SK-N-SH (cell line): ENCODE measurements at places on chromosomes 16 and 17. TPM values are rescaled to one million over a fixed set of nuclear protein-coding genes. Genes with fewer than 3 reads are reported as not detected.

GRCh38 chr17:81030741-81031565 is 4.0 kb upstream of the BAIAP2 start:
- H3K27me3 ChIP-seq, result peaks cover 10% of the 10 kb centered on the region
- H3K36me3 ChIP-seq, result peaks cover 10% of the 10 kb centered on the region; the same call in 1 of the 2 replicates
- no peak for DNase-seq
- H3K4me3 ChIP-seq, result no peak overlapping the region
- no peaks in the 10 kb centered on the region for H3K4me1 ChIP-seq

GRCh38 chr16:4987250-4987579 is 29.1 kb downstream of the SEC14L5 start:
- no peaks in the 10 kb centered on the region for H3K36me3 ChIP-seq
- H3K4me3 ChIP-seq, result no peak overlapping the region
- no peak overlapping the region for H3K27ac ChIP-seq

DNA sequence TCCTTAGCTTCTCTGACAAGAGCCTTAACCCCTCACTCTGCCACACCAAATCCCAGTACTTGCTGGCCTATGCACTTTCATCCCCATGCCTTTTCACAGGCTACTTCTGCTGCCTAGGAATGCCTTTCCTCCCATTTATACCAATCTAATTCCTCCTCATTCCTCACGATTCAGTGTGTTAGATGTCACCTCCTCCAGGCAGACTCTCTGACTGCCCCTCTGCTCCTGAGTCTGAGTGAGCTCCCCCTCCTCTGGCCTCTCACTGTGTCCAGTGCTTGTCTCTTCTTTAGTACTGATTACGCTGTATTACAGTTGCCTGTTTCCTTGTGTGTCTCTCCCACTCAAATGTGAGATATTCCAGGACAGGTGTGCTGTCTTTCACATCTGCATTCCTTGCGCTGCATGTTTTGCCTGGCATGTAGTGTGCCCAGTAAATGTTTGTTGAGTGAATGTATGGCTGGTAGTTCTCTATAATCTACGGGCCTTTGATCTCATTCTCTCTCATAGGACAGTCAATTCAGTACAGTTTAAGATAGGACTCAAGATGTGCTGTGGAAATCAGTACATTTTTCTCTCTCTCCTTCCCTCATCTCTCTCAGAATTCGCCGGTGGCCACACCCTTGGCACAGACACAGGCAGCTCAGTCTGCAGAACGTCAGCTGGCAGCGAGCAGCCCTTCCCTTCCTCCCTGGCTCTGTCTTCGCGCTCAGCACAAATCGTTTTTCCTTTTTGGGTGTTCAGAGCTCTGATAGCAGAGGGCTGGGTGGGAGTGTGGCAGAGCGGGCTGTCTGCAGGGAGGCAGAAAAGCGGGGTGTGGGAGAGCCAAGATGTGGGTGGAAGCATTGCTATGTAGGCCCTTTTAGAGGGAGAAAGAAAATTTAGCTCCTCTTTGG is 18.5 kb downstream of the ARL4D start:
- H3K4me1 ChIP-seq, result peaks cover 11% of the 10 kb centered on the region; the same call in 1 of the 2 replicates
- H3K27ac ChIP-seq, result peak overlapping the region; percentile 64

HSDL1 gene
- 14.5 and 19.3 TPM in 2 replicates for polyA plus RNA-seq

DNA sequence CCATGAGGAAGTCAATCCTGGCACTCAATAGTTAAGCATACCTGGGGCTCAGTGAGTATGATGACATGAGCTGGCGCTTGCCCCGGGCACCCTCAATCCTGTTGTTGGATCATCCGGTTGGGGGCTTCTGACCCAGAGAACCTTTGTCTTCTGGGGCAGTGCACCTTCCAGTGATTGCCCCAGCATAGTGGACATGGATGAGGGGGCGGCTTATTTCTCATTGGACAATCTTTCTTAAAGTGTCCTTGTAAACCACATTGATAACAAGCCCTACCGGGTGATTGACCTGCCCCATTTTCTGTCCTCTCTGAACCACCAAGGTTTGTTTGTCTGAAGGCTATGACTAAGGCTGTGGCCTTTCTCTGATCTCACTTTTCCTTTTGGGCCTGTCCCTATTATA is 18.2 kb downstream of the IGSF6 start:
- peaks cover 14% of the 10 kb centered on the region; the same call in 1 of the 2 replicates for H3K4me1 ChIP-seq
- peaks cover 6% of the 10 kb centered on the region; the same call in 1 of the 2 replicates for H3K36me3 ChIP-seq
- H3K4me3 ChIP-seq, result no peak overlapping the region
- H3K27me3 ChIP-seq, result no peaks in the 10 kb centered on the region

DNA sequence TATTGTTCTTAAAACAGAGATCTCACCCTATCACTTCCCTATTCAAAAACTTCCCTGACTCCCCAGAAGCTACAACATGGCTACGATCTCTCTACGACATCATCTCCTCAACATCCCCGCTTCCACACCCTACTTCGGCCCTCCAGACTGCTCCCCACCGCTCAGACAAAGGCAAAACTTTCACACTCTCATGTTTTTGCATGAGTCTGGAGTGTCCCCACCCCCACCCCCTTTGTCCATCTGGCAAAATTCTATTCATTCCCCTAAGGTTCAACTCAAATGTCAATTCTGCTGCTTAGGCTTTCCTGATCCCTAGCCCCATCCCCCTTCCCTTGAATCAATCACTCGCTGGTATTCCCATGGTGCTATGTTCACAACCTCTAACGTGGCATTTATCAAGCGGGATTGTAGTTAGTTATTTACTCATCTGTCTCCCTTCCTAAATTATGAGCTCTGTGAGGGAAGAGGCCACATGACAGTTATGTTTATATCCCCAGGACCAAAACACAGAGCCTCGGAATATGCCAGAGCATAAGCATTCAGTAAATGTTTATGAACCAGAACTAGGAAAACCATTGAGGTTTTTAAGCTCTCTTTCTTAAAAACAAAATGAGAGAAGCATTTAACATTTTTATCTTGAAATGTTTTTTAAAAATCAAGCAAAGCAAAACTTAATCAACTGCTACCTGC is 55.9 kb downstream of the STX8 start:
- no peak overlapping the region for H3K4me3 ChIP-seq
- no peaks in the 10 kb centered on the region for H3K36me3 ChIP-seq
- H3K27me3 ChIP-seq, result no peaks in the 10 kb centered on the region

TXNDC11 gene
- 37.0 and 39.6 TPM in 2 replicates for polyA plus RNA-seq

DNA sequence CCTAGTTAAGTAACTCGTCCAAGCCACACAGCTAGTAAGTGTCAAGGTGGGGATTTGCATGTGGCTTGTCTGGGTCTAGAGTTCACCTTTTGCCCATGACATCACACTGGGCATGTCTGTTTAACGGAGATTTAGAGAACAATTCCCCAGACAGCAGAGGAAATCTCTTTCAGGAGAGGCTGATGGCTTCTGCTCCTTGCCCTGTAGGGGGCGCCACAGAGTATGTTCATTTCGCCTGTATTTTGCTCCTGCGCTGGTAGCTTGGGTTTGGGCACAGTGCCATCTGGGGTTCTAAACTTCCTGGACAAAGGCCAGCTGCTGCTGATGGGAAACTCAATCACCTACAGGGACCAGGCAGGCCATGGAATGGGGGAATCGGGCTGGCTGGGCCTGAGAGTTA is 20.4 kb downstream of the OTOA start:
- H3K4me1 ChIP-seq, result no peaks in the 10 kb centered on the region
- no peak overlapping the region for H3K27ac ChIP-seq
- H3K4me3 ChIP-seq, result no peak overlapping the region
